ENCODE measurements at places on chromosomes 1 and 21.

- DNase-seq: no peak
Observed at GRCh38 chr1:39317111-39317510, 112.6 kb downstream of the MACF1 start.

- no peak for DNase-seq
Observed at GRCh38 chr1:179516976-179517705, 58.6 kb downstream of the NPHS2 start.

GRCh38 chr1:112904831-112905261 is 51.1 kb downstream of the SLC16A1 start:
- DNase-seq: no peak

GRCh38 chr1:26540351-26540750 is 10.8 kb downstream of the RPS6KA1 start:
- no peak for DNase-seq
